Posterior vena cava (tissue), 2 donors: ENCODE measurements at places on chromosomes 4 and X. TPM values are rescaled to one million over a fixed set of nuclear protein-coding genes. Genes with fewer than 3 reads are reported as not detected.
A peak's percentile ranks its signal among the peaks of the same experiment; 100 is the strongest.

The AFM gene
- not detected for total RNA-seq

The LRP2BP gene
- total RNA-seq = 1.2 TPM

The KCNIP4 gene
- total RNA-seq = 0.60 TPM

The ENPP6 gene
- 0.19 TPM for total RNA-seq

DNA sequence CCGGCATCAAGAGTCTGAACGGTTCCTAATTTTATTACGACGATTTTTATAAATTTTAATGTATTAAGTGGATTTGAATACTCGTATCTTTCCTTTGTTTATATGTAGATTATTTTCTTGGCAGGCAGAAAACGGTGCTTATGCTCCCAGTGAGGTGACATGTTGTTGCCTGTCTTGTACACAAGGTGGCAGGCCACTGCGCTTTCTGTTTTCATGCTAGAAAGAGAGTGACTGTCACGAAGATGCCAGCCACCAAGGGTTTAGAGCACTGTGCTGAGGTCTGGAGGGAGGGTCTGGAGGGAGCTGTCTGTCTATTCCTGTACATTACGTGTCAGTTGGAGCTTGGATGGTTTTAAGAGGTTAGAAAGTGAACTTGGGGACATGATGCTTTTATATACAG, 87.7 kb downstream of the SHROOM2 start:
- DNase-seq = no peak

DNA sequence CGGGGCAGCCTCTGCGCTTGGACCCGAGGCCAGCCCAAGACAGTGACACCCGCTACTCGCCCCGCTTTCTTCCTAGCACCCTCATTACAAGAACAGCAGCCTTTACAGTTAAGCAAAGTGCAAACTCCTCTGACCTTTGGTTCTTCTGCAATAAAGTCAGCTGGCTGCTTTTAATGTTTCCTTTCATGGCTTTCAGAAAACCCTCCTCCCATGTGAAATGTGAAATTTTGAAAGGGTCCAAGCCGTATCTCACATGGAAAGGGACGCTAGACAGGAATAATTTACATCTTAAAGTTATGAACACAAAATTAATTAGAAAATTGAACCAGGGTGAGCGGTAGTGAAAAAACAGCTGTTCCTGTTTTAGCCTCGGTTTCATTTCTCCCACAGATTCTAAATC, 520.1 kb upstream of the FRG1 start:
- no peak for DNase-seq

DNA sequence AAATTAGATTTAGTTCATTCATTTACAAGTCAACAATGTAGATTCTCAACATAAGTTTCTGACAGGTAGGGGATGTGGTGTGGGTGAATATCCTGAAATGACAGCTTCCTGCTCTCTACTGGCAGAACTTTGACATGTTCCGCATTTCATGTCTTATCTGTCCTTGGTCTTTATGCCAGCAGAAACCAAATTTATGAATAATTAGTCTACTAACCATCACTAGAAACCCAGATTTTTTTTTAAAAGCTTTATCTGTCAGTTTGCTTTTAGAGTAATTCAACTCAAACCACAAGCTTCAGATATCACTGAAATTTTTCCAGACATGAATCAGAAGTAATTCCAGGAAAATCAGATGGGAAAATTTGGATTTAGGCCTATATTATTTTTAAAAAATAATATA, 17.9 kb downstream of the COQ2 start:
- DNase-seq = no peak

DNA sequence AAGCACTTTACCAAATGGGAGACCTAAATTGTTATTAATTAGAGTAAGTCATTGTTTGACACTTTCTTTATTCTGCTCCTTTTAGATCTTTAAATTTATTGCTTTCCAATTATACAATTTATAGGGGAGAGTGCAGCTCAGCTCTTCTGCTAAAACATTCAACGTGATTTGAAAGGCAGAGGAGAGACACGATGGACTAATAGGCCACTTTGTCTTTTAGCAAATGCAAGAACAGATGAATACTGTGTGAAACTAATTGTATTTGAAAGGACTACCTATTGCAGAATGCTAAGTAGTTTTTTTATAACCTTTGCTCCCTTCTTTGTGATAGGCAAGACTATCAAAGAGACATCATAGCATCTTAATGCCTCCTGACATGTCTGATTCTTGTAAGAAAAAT, 320.4 kb upstream of the KLF3 start:
- no peak for DNase-seq

DNA sequence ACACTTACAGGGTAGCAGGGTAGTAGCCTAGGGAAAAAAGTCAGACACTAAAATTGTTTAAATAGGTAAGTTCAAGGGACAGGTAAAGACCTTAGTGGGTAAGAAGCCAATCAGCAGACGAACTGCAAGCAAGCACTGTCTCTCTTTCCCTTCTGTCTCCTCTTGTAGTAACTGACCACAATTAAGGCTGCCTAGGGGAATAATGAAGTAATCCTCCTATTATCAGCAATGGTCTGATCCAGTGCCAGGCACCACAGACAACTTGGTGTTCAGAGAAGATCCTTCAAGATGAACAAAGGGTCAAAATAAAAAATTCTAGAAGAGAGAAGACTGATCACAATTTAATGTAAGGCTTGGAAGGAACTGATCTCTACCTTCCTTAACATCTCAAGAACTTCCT, 62.9 kb downstream of the ELOVL6 start:
- DNase-seq = no peak

DNA sequence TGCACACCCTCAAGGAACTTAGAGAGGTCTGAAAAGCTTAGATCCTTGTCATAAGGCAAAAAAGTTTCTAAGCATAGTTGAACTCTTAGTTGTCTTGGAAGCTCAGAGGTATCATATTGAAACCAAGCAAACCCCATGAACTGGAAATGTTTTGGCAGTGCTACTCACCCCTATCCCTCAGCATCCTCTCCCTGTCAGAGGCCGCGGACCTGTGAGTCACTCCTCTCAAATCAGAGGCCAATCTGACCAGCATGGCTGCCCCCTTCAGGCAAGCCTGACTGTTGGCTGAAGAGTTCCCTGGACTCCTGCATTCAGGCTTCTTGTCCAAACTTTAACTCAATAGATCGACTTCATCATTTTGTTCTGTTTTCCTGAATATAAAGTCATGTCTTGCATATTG, 69.4 kb downstream of the KCNIP4 start:
- no peak for DNase-seq

- DNase-seq = no peak
Measured at GRCh38 chr4:71272976-71273375, 65.8 kb upstream of the SLC4A4 start.

- peak; percentile 87 for DNase-seq
Measured at GRCh38 chr4:109560687-109561461, 828 bp downstream of the MCUB start.

DNA sequence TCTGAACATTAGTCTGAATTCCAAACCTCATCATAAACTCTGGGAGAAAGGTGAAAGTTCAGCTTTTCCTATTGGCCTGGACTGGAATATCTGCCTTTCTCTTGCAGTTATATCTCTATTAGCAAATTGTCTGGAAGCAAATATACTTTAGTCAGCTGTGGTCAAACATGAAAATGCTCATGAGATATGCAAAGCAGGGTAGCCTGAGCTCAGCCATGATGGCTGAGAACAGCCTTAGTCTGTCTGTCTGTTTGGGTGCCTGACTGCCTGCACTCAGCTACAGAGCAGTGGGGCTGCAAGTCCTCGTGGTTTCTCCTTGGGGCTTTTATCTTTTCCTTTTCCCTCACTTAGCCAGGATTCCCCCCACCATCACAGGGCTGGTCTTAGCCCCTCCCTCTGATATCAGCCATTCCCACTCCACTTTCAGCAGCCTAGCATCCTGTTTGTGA, 19.5 kb upstream of the PGRMC2 start:
- DNase-seq = no peak

GRCh38 chrX:77668391-77669237, 117.4 kb downstream of the ATRX start:
- DNase-seq = no peak
